ENCODE measurements at places on chromosomes 4 and X.

- DNase-seq: no peak
These were observed 19.7 kb upstream of the ACSL1 start for GRCh38 chr4:184845367-184846021.

GRCh38 chr4:131304686-131305085, 1844.4 kb upstream of the PCDH10 start:
- no peak for DNase-seq

GRCh38 chr4:107709916-107710315, 10.1 kb downstream of the PAPSS1 start:
- no peak for DNase-seq

- no peak for DNase-seq
These were observed 392.3 kb downstream of the PACRGL start for GRCh38 chr4:21092531-21092930.

DNA sequence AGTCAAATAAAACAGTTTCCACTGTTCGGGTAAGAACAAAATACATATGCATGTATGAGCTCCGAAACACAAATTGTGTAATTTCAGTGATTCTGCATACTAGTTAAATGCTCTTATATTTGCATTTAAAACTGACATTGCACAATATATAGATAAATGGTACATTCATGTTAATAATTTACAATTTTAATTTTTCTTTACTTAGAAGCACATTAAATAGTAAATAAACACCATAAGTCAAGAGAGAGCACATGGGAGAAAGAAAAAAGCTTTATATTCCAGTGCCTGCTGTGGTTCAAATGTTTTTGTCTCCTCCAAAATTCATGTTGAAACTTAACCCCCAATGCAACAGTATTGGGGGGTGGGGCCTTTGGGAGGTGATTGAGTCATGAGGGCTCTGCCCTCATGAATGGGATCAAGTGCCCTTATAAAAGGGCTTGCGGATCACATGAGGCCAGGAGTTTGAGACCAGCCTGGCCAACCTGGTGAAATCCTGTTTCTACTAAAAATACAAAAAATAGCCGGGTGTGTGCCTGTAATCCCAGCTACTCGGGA, 322.9 kb downstream of the BCOR start:
- no peak for DNase-seq

- no peak for DNase-seq
These were observed 17.8 kb upstream of the EDNRA start for GRCh38 chr4:147463065-147463464.

- DNase-seq: no peak
These were observed 269.0 kb upstream of the PABPC4L start for GRCh38 chr4:134470544-134470943.

GRCh38 chr4:158970812-158971211, 132.1 kb upstream of the RAPGEF2 start:
- DNase-seq: no peak

- no peak for DNase-seq
These were observed 36.6 kb downstream of the DAPP1 start for GRCh38 chr4:99853190-99853589.
